ENCODE measurements at places on chromosomes 11 and 22.
A peak's percentile ranks its signal among the peaks of the same experiment; 100 is the strongest.

- DNase-seq, result no peak
Observed at GRCh38 chr11:2768471-2769408, 68.9 kb upstream of the KCNQ1OT1 start.

GRCh38 chr11:29781268-29781667 lies 235.6 kb downstream of the KCNA4 start:
- peak; percentile 54 for DNase-seq

DNA sequence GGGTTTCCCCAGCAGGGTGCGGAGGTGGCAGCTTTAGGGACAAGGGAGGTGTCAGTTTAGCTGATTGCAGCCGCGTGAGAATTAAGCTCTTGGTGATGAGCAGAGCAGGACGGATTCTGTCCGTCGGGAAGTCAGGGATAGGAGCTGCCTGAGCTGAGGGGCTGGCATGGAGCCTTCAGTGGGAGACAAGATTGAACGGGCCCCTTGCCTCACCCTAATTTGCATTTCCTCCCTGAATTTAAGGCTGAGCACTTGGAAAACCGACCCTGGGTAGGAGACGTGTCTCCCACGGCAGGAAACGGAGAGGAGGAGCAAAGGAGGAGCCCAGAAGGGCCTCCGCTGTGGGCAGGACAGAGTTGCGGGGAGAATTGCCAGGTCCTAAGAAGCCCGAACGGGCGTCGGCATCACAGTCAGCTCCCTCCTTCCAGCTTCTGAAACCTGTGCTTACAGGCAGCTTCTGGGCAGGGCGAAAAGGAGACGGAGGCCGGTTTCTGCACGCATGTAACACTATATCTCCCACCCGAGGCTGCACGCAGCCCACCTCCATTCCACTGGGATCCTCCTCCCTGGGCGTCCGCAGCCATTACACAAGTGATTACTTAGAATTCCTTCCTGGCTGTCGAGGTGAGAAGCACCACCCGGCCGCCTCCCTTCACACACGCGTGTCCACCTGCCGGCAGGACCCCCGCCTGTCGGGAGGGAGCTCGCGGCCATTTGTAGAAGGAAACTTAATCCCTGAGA lies 345.8 kb downstream of the BRD1 start:
- DNase-seq, result no peak

DNA sequence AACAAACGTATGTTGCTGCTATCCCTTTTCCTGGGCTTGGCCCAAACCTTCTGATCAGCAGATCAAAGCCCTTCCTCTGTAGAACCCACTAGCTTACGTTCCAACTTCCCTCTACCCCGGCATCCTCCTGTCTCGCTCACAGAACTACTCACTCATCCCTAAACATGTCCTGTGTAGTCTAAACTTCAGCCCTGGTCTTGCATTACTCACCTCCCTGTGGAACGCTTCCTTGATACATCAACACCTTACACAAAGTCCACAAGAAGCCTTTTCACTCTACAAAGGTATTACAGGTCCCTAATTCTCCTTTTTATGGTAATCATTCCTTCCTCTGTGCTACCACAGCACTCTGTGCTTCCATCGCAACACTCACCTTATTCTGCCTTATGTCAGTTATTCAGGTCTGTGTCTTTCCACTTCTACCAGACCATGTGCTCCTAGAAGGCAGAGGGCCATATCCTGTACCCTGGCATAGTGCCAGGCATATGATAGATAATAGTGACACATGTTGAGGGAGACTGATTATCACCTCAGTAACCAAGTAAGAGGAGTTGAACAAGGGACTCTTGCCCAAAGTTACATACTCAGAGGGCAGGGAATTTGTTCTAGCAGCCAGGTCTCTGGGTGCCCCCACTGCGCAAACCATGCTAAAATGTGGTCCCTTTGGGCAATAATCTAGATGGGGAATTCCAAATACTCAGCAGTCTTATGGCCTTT lies 41.6 kb downstream of the USP35 start:
- no peak for DNase-seq

DNA sequence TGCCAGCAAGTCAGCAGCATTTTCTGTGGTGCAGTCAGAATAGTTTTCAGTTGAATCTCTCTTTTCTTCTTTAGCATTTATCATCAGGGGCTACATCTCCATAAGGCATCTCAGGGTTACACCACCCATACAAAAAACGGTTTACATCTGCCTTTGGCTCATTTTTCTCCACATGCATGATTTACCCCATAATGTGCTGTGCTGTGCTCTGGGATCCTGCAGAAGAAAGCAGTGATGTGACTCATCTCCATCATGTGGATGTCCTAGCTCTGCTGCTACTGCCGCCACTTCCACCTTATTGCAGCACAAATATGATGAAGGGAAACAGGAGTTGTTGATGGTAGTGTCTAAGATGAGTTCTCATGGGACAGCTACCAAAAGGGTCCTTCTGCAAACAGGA lies 30.0 kb upstream of the CCDC179 start:
- no peak for DNase-seq

GRCh38 chr11:96311120-96311568 lies 31.9 kb downstream of the MAML2 start:
- no peak for DNase-seq

- DNase-seq, result no peak
Observed at GRCh38 chr11:108639146-108639545, 25.7 kb upstream of the DDX10 start.
